ENCODE measurements at places on chromosomes 3 and 15.

GRCh38 chr3:129560911-129561594, 18.1 kb downstream of the H1-8 start:
- DNase-seq: no peak

DNA sequence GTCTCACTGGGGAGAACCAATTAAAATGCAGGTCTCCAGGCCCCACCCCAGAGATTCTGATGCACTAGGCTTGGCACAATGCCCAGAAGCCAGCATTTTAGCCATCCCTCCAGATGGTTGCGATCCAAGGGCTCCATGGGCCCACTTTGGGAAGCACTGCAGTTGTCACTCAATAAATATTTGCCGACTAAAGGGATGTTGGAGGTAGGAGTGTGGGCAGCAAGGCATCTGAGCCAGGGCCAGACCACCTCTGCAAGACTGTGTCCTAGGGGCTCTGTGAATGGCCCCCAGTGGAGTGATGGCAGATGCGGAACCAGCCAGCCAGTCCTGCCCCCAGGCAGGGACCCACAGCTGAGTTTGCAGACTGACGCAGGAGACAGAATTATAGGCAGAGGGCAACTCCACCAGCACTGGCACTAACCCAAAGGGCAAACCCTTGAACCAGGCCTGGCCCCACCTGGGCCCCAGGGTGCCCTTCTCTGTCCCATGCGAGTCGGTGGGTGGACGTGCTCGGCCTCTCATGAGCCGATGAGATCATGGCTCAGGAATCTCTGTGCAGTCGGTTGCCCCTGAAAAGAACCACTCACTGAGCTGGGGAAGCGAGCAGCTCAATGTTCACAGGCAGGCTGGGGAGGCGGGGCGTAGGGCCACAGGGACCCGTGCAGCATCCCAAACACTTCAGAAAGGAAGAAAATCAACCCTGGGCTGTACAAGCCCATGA, 49.7 kb downstream of the SEMA5B start:
- DNase-seq: no peak

- no peak for DNase-seq
These were observed 38.1 kb downstream of the LPP start for GRCh38 chr3:188192034-188192433.

GRCh38 chr3:37861620-37862041, at the start of gene CTDSPL:
TSS of gene CTDSPL (plus strand) at chr3:37861880. CDS start at chr3:37862200, 320 bp downstream.
- peak; percentile 13 for DNase-seq

DNA sequence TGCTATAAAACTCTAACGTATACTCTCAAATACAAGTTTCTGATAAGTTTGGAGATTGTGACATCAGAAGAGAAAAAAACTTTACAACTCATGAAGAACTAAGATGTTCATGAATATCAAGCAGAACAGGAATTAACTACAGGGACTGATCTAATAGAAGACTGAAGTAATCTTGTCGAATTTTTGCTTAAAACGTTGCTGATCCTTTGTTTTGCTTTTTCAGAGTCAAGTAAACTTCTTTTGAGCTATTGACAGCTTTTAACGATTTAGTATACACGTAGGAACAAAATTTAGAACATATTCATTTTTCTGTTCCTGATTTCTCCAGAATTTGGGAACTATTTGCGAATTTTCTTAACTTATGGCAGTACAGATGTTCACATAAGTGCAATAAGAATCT, 610.2 kb downstream of the SI start:
- DNase-seq: no peak

GRCh38 chr3:129599607-129600006, 6.9 kb downstream of the PLXND1 start:
- DNase-seq: no peak

- no peak for DNase-seq
These were observed 62.1 kb upstream of the WNT5A start for GRCh38 chr3:55549177-55549576.

GRCh38 chr15:69718916-69719315, 266.3 kb downstream of the RPLP1 start:
- no peak for DNase-seq

- DNase-seq: no peak
These were observed 14.5 kb downstream of the TIPARP start for GRCh38 chr3:156688632-156689452.

DNA sequence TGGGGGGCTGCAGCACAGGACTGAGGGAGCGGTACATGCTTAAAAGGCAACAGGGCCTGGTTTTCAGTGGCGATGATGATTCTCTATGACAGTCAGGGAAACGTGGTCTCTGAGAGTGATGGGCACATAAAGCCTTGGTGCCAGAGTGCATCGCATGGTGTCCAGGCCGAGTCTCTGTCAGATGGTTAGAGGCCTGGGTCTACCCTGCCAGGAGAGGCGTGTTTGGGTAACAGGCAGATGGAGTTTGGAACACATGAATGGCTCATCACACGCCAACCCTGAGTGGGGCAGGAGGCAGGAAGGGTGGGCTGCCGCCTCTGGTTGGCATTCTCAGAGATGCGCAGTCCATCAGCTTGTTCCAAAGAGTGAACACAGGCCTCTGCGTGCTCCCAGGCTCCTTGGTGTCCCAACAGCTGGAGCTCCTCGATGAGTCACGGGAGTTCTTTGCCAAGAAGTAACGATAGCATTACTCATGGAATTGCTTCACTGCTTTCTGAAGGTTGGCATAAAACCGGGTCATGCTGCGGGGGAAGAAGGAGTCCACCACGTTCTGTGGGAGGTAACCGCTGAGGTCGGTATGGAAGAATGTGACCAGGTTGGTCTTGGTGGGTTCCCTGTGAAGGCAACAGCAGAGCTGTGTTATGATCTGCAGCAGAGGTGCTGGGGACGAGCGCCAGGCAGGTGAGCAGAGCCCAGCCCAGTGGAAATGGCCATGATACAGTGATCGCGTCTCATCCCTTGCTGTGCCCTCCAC, 11.0 kb downstream of the STARD5 start:
- no peak for DNase-seq

DNA sequence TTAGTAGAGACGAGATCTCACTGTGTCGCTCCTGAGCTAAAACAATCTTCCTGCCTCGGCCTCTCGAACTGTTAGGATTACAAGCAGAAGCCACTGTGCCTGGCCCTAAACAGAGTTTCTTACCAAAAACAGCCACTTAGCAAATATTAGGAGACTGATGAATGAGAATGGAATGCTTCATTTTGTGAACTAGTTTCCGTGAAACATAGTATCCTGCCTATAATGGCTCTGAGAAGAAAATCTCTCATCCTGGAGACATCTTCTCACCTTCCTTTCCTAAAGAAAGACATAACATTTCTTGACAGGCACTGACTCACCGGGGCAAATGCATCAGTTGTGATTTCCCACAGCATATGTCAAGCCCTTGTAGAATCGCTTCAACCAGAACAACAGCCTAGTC, 44.9 kb downstream of the GJD2 start:
- DNase-seq: no peak

GRCh38 chr3:84991422-84991900, 32.7 kb downstream of the CADM2 start:
- DNase-seq: no peak

GRCh38 chr3:68773401-68773800, 158.9 kb downstream of the TAFA4 start:
- no peak for DNase-seq

- DNase-seq: no peak
These were observed 63.5 kb downstream of the MESD start for GRCh38 chr15:80926126-80926525.

DNA sequence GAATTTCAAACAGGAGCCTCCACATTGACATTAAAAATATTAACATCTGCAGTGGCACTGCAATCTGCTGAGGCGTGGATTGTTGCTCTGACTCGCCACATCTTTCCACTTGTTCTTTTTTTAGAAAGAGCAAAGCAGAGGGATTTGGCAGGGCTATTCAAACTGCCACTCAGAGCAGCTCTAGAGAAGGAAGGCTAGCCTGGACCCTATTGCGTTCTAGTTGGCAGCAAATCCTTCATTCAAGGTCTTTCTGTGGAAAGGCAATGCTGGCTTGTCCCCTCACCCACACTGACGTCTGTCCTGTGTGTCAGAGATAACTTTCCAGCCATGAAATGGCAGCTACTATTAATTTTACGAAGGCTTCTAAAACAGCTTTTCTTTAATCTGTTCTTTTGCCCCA, 483.2 kb upstream of the SGO1 start:
- no peak for DNase-seq
